ENCODE measurements at places on chromosomes 3 and 15. TPM values are rescaled to one million over a fixed set of nuclear protein-coding genes. Genes with fewer than 3 reads are reported as not detected.

DNA sequence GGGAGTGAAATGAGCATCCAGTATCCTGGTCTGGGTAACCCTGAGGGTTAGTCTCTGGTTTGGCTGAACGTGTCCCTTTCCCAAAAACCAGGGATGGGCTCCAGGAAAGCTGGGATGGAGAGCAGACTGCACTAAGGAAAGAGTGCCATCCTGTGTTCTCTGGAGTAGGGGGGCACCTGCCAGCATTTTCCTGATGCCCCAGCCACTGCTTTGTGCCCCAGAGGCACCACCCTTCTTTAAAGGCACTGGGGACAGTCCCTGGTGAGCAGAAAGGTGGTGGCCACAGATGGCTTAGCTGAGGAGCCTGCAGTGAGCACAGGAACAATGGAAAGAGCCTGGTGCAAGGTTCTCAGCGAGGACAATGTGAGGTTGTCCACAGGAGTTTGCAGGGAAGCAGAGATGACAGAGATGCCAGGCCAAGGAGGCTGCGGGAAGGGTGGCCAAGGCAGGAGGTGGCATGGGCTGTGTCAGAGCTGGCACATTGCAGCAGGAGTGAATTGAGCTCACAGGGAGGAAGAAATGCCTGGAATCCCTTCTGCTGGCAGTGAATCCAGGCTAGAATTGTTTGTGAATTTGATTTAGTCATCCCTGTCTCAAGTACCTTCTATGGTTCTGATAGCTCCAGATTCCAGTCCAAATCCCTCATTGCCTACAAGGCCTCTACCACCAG is 39.9 kb downstream of the AMOTL2 start:
- H3K27ac ChIP-seq, result no peak overlapping the region
- DNase-seq, result no peak
- H3K27me3 ChIP-seq, result peaks cover 5% of the 10 kb centered on the region
- H3K4me3 ChIP-seq, result no peak overlapping the region
- H3K36me3 ChIP-seq, result no peaks in the 10 kb centered on the region

DNA sequence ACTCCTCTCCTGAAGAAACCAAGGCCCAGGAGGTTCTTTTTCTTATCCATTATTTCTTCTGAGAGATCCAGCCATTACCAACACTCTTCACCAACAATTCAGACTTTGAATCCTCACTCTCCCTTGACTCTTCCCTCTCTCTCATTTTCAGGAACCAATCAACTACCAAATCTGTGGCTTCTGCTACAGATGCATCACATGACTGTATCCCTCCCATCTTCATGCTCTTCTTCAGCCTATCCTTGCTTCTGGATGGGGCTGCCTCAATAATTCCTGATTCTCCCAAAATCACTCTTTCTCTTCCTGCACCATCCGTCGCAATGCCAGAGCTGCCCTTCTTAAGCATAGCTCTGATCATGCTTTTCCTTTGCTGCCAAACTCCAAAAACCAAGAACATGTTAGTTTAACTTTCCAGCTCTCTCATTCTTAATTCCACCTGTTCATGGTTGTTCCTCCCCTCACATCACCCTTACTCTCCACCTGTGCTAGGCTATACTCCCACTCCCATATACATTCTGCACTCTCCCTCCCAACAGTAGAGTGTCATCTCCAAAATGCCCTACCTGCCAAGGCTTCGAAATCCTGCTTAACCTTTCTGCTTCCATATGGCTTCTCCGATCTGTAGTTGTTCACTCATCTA is 13.5 kb downstream of the PLD1 start:
- no peaks in the 10 kb centered on the region for H3K27me3 ChIP-seq
- no peak overlapping the region for H3K4me3 ChIP-seq
- DNase-seq, result no peak
- H3K36me3 ChIP-seq, result no peaks in the 10 kb centered on the region

DNA sequence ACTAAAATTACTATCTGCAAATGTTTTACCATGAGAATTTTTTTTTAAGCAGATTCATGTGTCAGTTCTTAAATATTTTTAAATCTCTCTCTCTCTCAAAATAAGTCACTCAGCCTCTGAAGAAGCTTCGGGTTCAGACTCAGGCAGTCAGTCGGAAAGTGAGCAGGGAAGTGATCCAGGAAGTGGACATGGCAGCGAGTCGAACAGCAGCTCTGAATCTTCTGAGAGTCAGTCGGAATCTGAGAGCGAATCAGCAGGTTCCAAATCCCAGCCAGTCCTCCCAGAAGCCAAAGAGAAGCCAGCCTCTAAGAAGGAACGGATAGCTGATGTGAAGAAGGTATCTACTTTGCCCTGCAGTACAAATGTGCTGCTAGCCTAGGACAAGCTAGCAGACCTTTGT is 24.1 kb downstream of the CHD2 start:
- H3K4me3 ChIP-seq, result no peak overlapping the region
- no peak for DNase-seq
- no peak overlapping the region for H3K27ac ChIP-seq
- H3K36me3 ChIP-seq, result peaks cover 50% of the 10 kb centered on the region
- H3K4me1 ChIP-seq, result peaks cover 51% of the 10 kb centered on the region

The PATL2 gene
- 7.7 TPM for total RNA-seq

The IGSF10 gene
- total RNA-seq, result not detected

The CPNE4 gene
- not detected for total RNA-seq

The LSAMP gene
- total RNA-seq, result not detected

All from CD8-positive, alpha-beta memory T cell (primary cell).